ENCODE measurements at places on chromosomes 13 and 19.
A peak's percentile ranks its signal among the peaks of the same experiment; 100 is the strongest.

- DNase-seq = no peak
Observed at GRCh38 chr19:1261798-1262622, 7.1 kb upstream of the CIRBP start.

DNA sequence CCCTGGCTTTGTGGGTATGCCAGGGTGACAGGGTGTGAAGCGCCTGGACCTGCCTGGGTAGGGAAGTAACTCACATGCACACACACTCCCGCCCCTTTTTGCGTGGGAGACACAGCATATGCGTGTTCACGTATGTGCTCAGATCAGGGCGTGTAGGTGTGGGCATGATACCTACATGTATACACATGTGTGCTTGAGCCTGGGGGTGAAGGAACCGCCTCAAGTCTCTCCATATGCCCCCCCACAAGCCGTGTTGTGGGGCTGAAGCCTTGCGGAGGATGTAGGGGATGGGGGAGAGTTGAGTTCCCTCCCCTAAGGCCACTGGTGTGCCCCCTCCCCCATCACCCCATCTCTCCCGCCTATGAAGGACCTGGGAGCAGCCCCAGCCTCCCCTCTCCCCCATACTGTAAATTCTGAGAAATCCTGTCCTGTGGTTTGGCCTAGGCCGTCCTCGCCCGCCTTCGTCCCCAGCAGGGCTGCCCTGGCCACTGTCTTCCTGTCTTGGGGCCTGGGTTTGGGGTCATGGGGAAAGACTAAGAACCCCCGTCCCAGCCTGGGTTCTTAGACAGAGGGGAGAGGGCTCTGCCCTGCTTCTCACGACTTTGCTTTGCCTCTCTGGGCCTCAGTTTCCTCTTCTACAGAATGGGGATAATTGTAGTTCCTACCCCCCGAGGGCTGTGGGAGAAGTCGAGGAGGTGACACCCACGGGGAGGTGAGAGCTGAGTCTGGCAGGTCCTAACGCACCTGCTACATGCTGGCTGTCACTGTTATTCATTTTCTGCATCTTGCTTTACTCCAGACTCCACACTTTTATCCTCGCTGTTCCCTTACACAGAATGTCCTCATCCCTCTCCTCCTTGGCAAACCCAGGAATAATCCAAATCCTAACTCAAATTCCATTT lies 14.3 kb downstream of the ACTL9 start:
- no peak for DNase-seq

- no peak for DNase-seq
Observed at GRCh38 chr13:80312967-80313366, 28.0 kb downstream of the SPRY2 start.

- no peak for DNase-seq
Observed at GRCh38 chr13:110628477-110628793, 13.1 kb downstream of the NAXD start.

GRCh38 chr13:24385902-24386301 lies 76.5 kb downstream of the C1QTNF9 start:
- DNase-seq = no peak

DNA sequence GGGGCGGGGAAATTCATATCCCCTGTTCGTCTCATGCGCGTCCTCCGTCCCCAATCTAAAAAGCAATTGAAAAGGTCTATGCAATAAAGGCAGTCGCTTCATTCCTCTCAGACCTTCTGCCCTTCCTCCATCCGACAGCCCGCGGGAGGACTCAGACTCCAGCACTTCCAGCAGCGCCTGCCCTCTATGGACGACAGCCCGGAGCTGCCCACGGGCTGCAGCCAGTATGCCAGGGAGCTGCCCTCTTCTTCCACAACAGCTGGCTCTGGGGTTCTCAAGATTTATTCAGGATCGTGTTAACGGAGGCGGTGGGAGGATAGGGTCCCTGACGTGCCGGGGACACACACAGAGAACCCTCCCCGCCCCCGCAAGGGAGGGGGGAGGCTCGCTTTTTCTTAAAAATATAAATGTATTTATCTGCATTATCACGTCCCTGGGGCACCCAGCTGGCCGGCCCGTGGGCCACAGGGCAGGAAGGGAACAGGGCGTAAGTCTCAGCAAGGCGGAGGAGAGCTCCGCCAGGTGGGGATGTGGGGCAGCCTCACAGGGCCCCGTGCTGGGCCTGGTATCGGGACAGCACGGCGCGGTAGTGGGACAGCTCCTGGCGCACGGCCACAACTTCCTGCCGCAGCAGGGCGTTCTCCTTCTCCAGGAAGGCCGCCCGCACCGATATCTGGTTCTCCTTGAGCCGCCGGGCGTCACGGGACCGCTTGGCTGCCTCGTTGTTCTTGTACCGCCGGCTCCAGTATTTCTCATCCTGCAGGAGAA lies 6.7 kb downstream of the DBP start:
- DNase-seq = peak; percentile 30

DNA sequence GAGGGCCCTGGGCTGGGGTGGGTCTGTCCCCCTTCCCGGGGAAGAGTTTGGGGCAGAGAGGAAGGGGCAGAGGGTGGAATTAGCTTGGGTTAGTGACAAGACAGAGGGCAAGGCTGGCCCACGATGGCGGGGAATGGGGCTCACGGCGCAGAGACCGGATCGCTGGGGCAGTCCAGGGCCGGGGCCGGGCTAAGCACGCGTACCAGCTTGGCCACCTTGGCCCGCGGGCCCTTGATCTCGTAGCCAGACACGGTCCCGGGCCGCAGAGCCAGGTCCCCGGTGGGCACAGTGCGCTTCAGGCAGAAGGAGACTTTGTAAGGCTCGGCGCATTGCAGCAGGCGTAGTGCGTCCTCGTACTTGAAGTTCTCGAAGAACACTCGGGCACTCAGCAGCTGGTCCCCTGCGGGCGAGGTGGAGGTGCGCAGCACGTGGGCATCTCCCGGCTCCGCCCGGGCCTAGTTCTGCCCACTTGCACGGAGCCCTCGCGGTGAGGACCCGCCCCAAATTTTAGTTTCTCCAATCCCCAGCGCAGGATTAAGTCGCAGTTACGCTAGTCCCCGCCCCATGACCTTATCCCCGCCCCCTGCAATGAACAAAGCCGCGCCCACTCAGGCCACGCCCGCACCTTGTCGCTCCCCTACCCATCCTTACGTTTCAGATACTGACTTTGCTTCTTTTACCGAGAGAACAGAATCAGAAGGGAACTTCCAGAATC lies 8.6 kb upstream of the HIPK4 start:
- peak; percentile 54 for DNase-seq

DNA sequence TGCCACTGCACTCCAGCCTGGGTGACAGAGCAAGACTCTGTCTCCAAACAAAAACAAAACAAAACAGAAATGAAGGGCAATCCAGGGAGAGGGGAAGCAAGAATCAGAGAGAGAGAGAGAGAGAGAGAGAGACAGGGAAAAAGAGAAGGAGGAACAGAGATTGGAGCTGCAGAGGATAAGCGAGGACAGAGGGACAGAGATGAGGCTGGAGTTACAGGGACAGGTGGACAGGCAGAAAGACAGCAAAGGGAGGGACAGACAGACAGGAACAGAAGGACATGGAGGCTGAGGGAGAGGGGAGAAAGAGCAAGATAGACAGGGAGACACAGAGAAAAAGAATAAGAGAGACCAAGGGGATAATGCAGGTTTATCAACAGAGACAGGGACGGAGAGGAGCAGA lies 1.3 kb upstream of the CRX start:
- no peak for DNase-seq

GRCh38 chr19:17379221-17379631 lies 2.1 kb upstream of the PLVAP start:
- DNase-seq = no peak

DNA sequence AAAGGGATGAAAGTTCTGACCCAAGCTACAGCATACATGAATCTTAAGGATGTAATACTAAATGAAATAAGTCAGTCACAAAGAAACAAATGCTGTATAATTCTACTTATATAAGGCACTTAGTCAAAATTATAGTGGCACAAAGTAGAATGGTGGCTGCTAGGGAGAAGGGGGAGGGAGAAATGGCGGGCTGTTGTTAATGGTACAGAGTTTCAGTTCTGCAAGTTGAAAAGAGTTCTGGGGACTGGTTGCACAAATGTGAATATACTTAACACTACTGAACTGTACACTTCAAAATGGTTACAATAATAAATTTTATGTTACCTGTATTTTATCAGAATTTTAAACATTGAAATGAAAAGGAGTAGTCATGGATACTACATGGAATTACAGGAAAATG lies 48.9 kb upstream of the CLDN10 start:
- no peak for DNase-seq

GRCh38 chr13:109131698-109132257 lies 502.4 kb downstream of the MYO16 start:
- DNase-seq = no peak

DNA sequence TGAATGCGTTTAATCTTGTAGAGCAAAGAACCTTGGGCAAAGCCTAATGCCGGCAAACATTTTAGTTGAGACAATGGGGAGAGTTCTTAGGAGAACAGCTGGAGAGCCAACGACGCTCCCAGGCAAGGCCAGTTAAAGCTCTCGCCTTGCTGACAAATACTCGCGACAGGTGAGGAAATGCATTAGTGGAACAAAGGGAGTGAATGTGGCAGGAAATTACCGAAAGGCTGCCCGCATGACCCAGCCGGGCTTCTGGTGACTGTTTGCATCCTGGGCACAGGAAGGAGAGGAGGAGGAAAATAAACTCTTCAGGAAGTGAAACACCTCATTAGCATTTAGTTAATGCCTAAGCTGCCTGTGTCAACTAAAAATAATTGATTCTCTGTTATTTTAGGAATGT lies 74.6 kb downstream of the SHISA2 start:
- DNase-seq = no peak

DNA sequence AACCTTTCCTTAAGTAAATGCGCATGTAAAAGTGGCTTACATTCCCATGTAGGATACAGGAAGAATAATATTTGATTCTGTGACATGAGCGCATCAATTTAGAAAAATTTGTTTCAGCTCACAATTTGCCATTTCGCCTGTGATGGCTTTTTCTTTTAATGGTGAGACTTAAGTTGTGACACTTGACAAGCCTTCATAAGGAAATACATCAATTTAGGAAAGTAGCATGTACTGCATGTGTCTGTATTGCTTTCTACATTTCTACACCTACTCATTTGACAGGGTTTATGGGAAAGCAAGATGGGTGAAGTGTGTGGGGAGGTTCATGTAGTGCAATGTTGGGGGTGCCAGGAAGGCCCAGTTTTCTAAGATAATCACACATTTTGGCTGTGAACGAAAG lies 12.1 kb upstream of the SCEL start:
- DNase-seq = no peak

- no peak for DNase-seq
Observed at GRCh38 chr19:54952591-54953344, 5.4 kb upstream of the NLRP7 start.

DNA sequence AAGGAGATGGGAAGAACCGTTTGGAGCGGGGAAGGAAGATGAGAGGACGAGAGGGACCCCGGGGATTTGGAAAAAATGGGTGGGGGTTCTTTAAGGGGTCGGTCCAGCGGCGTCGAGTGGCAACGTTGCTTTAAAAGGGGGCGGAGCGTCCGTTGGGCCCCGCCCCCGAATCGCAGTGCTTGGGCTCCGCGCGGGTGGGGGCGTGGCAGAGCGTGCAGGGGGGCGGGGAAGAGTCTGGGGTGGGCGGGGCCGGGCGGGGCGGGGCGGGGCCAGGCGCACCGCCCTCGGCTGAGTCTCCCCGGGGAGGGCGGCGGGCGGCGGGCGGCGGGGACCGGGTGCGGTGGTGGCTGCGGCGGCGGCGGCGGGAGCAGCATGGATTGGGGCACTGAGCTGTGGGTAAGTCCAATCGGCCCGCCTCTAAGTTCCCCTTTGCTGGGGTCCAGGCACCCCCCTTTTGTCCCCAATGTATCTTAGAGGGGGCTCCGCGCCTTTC lies at the start of gene TRIP10:
Gene TRIP10, plus strand, starts transcription at position 291 of the 493 bp plus-strand sequence. Its CDS starts 82 bp downstream, at position 373.
- peak; percentile 80 for DNase-seq

DNA sequence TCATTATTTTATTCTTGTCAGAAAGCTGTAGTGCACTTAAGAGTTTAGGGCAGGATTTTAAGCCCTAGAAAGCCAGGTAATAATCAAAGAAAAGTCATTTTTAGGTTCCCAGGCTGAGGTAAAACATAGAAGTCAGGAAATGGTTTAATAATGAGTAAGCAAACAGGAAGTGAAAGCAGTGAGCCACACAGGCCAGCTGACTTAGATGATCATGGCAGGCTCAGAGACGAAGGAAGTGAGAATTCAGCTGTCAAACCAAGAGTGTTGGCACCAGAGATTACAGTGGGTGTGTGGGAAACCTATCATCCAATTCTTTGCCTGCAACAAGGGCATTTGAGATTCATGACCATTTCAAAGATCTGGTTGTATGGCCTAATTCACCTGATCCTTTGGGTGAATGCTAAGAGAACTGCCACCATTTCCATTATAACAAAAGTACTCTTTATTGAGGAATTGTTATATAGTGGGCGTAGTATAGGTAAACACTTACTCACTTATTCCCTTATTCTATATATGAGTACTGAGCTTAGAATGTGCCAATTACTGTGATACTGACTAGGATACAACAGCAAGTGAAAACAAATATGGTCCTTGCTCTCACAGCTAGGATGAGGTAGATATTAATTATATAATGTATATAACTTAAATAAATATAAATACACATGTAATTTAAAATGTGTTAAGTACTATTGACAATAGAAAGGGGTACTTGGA lies 103.7 kb upstream of the EDNRB start:
- DNase-seq = peak; percentile 7

DNA sequence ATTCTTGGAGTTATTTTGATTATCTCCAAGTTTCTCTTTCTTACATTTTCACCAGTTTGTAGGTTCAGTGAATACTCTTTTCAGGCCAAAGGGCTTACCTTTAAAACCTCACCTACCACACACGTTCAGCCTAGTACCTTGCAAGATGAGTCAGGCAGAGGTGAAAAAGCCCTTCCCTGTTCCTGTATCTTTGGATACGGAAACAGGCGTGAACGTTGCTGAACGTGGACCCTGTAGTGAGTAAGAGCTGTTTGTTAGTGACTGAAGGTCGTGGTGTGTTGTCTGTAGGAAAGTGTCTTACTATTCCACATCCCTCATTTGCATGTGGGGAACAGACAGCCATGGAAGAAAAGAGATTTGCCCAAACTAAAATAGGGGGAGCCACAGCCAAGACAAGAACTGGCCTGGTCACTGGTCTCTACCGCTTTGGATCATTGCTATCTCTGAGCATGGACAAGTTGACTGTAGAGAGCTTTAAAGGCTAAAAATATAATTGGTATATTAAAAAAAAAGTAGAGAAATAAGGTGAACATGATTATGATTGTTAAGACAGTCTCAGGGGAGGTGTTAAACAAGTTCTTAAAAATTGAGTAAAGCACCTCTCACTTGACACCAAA lies 3.5 kb downstream of the CEBPG start:
- no peak for DNase-seq

- DNase-seq = no peak
Observed at GRCh38 chr19:35159606-35160005, 5.1 kb downstream of the FXYD5 start.

GRCh38 chr19:13058951-13059660 lies 43.6 kb downstream of the LYL1 start:
- DNase-seq = no peak

GRCh38 chr19:55440411-55441105 lies 2.5 kb downstream of the SHISA7 start:
- DNase-seq = no peak

All from CD8-positive, alpha-beta T cell (primary cell).